ENCODE measurements at places on chromosomes 2 and 18.
A peak's percentile ranks its signal among the peaks of the same experiment; 100 is the strongest.

DNA sequence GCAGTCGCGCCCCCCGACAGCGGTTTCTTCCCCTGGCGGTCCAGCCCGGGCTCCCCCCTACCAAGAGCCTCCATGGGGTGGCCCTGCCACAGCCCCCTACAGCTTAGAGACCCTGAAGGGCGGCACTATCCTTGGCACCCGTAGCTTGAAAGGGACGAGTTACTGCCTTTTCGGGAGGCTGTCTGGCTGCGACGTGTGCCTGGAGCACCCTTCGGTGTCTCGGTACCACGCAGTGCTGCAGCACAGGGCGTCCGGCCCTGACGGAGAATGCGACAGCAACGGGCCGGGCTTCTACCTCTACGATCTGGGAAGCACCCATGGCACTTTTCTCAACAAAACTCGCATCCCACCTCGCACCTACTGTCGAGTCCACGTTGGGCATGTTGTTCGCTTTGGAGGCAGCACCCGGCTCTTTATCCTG, 475 bp downstream of the SLC4A1AP start:
- peaks cover 51% of the 10 kb centered on the region for H3K36me3 ChIP-seq
- H3K27me3 ChIP-seq, result no peaks in the 10 kb centered on the region
- peaks cover 26% of the 10 kb centered on the region for H3K4me1 ChIP-seq
- H3K27ac ChIP-seq, result peak overlapping the region; percentile 90
- no peak for DNase-seq

DNA sequence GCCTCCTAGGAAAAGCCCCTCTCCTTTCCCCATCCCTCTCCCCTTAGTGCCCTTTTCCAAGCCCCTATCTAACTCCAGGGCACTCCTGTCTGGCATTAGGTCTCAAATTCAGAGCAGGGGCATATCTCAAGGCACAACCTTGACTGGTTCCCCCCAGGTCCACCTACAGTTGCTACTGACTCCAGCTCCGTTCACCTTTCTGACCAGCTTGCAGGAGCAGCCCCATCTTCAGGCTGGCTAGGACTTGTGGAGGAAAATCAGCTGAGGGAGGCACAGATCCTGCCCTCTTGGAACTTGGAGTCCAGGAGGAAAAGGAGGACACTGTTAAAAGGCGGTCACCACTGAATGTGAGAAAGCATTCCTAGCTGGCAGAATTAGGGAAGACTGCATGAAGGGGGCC, 152.4 kb downstream of the ZFP36L2 start:
- no peaks in the 10 kb centered on the region for H3K4me1 ChIP-seq
- no peaks in the 10 kb centered on the region for H3K27me3 ChIP-seq
- H3K27ac ChIP-seq, result no peak overlapping the region
- DNase-seq, result no peak
- no peaks in the 10 kb centered on the region for H3K36me3 ChIP-seq

- no peak for DNase-seq
- no peak overlapping the region for H3K27ac ChIP-seq
- H3K36me3 ChIP-seq, result no peaks in the 10 kb centered on the region
- H3K4me3 ChIP-seq, result no peak overlapping the region
- no peaks in the 10 kb centered on the region for H3K4me1 ChIP-seq
Measured at GRCh38 chr2:54482715-54483114, 26.6 kb downstream of the SPTBN1 start.

- H3K27me3 ChIP-seq, result no peaks in the 10 kb centered on the region
- no peaks in the 10 kb centered on the region for H3K36me3 ChIP-seq
- no peak for DNase-seq
Measured at GRCh38 chr18:37783771-37784170, 218.2 kb upstream of the CELF4 start.

DNA sequence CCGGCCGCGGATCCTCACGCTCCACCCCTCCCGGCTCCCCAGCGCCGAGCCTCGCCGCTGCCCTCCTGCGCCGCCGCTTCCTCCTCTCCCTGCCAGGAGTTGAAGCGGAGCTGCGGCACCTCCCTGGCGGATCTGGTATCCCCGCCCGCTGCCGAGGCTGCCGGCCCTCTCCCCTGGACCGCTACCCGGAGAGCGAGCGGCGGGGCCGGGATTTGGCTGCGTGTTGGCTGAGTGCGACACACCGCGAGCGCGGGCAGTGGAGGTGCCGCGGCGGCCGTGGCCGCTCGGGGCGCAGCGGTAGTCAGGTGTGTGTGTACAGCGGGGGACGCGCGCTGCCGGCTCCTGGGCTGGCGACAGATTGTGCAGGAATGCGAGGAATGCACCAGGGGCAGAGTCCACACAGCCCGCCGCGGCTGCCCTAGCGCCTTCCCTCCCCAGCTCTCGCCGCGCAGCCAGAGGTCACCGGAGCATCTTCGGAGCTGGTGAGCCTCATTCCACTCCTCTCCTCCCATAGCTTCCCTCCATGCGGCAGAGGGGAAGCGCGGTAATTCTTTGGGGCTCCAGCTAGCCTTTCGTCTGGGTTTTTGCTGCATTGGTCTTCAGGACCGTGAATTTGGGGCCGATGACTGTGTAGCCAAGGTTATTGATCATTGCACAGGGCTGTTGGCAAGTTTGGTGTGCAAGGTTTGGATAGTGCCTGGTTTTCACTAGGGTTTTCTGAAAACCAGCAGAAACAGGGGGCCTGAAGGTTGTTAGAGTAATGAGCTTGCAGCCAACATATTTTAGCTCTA, 1.3 kb downstream of the PKP4 start:
- H3K4me1 ChIP-seq, result peaks cover 15% of the 10 kb centered on the region
- H3K36me3 ChIP-seq, result no peaks in the 10 kb centered on the region
- peak; percentile 43 for DNase-seq
- H3K27ac ChIP-seq, result peak overlapping the region; percentile 33

GRCh38 chr18:74226156-74226555, 65.6 kb downstream of the CYB5A start:
- no peaks in the 10 kb centered on the region for H3K36me3 ChIP-seq
- H3K27ac ChIP-seq, result no peak overlapping the region
- no peak for DNase-seq
- H3K27me3 ChIP-seq, result no peaks in the 10 kb centered on the region
- no peaks in the 10 kb centered on the region for H3K4me1 ChIP-seq
- H3K4me3 ChIP-seq, result no peak overlapping the region

DNA sequence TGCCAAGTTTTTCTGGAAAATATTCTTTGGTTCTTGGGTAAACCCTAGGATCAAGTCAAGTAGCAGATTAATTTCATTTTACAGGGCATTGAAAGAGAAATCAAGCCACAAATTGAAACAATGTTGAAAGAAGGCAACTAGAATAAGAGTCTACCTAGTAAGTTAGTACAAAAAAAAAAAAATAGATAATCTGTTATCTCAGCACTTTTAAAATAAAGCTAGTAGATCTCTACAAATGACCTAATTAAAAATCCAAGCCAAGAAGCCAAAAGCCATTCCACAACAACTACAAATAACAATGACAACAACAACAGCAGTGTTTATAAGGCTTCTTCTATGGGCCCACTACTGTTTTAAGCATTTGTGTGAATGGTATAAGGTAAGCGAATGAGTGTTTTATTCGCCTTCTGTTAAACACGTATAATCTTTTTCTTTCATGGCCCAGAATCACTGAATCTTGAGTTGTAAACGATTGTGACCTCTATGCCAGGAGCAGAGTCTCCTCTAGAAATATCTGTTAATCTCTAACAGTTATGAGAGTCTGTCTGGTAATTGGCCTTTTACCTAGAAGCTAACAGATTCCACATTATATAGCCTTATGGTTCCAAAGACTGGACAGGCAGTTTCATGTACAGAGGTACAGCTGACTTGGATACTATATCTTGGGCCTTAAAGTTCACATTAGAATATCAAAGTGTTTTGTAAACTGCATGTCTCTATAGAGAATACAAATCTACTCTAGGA, 28.6 kb upstream of the CUL3 start:
- no peaks in the 10 kb centered on the region for H3K4me1 ChIP-seq
- no peaks in the 10 kb centered on the region for H3K36me3 ChIP-seq
- no peak overlapping the region for H3K27ac ChIP-seq
- H3K4me3 ChIP-seq, result no peak overlapping the region
- H3K27me3 ChIP-seq, result no peaks in the 10 kb centered on the region

GRCh38 chr2:45777996-45778719, 126.7 kb downstream of the PRKCE start:
- H3K27ac ChIP-seq, result no peak overlapping the region
- peaks cover 5% of the 10 kb centered on the region for H3K4me1 ChIP-seq
- no peak for DNase-seq
- no peaks in the 10 kb centered on the region for H3K36me3 ChIP-seq
- no peaks in the 10 kb centered on the region for H3K27me3 ChIP-seq

DNA sequence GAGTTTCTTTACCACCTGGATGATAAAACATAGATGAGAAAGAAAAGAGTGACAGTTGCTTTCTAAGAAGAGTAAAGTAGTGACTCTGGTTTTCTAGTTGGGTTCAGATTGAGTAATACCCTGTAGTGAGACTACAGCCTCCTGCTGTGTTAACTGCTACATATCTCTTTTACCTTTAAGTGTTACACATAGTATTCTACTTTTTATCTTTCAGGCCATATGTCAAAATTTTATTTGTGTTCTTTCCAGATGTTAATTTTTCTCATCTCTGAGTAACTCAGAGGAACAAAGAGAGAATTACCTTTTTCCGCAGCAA, 348.2 kb downstream of the CTNNA2 start:
- H3K27ac ChIP-seq, result no peak overlapping the region
- no peaks in the 10 kb centered on the region for H3K27me3 ChIP-seq
- H3K36me3 ChIP-seq, result no peaks in the 10 kb centered on the region
- DNase-seq, result no peak
- H3K4me3 ChIP-seq, result no peak overlapping the region
- no peaks in the 10 kb centered on the region for H3K4me1 ChIP-seq

DNA sequence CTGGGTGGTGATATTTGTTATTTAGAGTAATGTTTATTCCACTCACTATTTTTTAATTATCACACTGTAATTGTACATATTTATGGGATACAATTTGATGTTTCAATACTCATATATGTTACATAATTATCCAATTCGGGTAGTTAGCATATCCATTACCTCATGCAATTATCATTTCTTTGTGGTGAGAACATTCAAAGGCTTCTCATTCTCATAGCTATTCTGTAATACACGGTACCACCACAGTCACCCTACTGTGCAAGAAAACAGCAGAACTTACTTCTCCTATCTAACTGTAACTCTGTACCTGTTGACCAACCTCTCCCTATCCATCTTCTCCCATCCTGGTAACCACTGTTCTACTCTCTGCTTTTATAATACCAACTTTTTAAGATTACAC, 4.6 kb downstream of the TBC1D8 start:
- no peaks in the 10 kb centered on the region for H3K36me3 ChIP-seq
- DNase-seq, result no peak
- H3K27me3 ChIP-seq, result peaks cover 10% of the 10 kb centered on the region
- no peak overlapping the region for H3K27ac ChIP-seq
- no peak overlapping the region for H3K4me3 ChIP-seq

- no peak overlapping the region for H3K4me3 ChIP-seq
- no peak overlapping the region for H3K27ac ChIP-seq
- no peaks in the 10 kb centered on the region for H3K36me3 ChIP-seq
- no peak for DNase-seq
Measured at GRCh38 chr2:147037048-147037447, 807.8 kb upstream of the ACVR2A start.

DNA sequence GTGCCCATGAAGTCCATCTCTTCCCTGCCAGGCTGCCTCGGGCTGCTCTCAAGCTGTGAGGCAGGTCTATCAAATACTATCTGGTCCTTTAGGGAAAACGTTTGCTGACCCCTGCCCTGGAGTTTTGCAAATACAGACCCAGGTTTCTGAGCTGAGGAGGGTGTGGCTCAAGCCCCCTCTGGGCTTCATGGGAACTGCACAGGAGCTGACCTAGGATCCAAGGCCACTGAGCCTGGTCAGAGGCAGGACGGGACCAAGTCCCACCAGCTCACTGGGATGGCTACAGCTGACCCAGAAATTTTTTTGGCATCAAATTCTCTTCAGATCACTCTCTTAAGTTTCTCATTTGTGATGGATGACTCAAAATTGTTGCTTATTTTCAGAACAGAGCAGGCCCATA, 14.1 kb downstream of the ZNF516 start:
- no peak overlapping the region for H3K4me3 ChIP-seq
- no peak overlapping the region for H3K27ac ChIP-seq
- no peak for DNase-seq
- H3K27me3 ChIP-seq, result no peaks in the 10 kb centered on the region
- H3K36me3 ChIP-seq, result no peaks in the 10 kb centered on the region

DNA sequence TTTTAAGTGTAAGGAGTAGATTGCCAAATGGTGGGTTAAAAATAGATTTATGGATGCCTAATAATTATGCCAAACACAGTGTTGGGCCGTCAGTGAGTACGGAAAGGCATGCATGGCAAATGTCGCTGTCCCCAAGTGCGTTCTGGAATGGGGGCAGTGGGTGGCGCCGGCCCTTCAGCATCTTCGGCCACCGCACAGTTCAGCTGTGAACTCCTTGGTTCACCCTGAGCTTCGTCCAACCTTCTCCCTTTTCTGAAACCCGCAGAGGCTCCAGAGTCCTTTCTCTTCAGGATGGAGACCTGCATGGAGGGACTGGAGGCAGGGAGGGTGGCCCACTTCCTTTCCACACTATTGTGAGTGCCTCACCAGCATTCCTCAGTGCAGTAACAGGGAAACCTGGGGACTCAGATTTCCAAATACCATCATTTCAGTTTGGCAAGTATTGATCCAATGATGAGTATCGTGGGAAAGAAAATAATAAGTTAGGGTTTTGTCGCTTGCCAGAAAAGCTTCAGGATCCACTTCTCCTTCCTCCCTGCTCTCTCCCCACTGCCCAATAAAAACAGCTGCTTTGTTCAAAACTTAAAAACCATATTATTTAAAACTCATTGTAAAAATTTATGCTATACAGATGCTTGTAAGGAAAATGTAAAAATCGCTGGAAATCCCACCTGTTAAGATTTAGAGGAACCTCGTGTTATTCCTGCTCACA, 74.6 kb upstream of the TXNDC2 start:
- no peak overlapping the region for H3K27ac ChIP-seq
- H3K27me3 ChIP-seq, result no peaks in the 10 kb centered on the region
- no peaks in the 10 kb centered on the region for H3K36me3 ChIP-seq
- DNase-seq, result no peak
- no peaks in the 10 kb centered on the region for H3K4me1 ChIP-seq

DNA sequence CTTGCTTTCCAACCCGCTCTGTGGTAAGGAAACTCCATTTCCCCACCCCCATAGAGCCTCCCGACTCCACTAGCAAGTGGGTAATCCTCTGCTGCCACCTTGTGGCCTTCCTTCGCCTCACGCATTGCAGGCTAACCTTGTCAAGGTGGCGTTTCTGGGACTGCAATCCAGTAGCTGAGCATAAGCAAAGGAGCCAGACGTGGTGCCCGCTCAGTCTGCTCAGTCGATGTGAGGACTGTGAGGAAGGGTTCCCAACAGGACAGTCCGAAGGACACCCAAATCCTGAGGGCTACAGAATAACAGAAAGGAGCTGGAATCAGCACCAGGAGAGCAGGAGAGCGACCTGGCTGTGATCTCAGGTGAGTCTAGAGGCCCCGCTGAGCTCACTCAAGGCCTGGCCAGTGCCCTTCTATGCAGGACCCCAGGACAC, 144.2 kb downstream of the SUCLG1 start:
- no peak overlapping the region for H3K4me3 ChIP-seq
- no peak overlapping the region for H3K27ac ChIP-seq
- peaks cover 2% of the 10 kb centered on the region for H3K4me1 ChIP-seq

DNA sequence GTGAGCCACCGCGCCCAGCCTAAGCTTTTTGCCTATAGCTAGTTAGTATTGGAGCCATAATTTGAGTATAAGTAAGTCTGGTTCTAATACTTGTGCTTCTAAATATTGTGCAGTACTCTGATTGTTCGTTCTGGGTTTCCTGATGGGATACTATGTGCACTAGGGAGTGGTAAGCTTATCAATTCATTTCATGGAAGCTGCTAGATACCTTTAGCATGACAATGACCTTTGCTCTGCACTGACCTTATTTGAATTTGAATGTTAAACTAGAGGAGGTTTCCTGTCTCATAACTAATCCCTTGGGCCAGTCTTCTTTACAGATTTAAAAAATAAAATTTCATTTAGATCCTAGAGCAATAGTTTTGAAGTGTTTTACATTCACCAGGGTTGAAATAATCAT, 125.1 kb downstream of the GPD2 start:
- no peak for DNase-seq
- H3K4me1 ChIP-seq, result no peaks in the 10 kb centered on the region
- no peaks in the 10 kb centered on the region for H3K27me3 ChIP-seq
- no peak overlapping the region for H3K27ac ChIP-seq
- H3K4me3 ChIP-seq, result no peak overlapping the region
